Kidney glomerular epithelial cell (primary cell): ENCODE measurements at places on chromosomes 5 and 9.

GRCh38 chr9:126419475-126419874 lies 92.8 kb downstream of the MVB12B start:
- DNase-seq: no peak

GRCh38 chr9:135077497-135078200 lies 9.8 kb upstream of the OLFM1 start:
- DNase-seq: peak; percentile 1

DNA sequence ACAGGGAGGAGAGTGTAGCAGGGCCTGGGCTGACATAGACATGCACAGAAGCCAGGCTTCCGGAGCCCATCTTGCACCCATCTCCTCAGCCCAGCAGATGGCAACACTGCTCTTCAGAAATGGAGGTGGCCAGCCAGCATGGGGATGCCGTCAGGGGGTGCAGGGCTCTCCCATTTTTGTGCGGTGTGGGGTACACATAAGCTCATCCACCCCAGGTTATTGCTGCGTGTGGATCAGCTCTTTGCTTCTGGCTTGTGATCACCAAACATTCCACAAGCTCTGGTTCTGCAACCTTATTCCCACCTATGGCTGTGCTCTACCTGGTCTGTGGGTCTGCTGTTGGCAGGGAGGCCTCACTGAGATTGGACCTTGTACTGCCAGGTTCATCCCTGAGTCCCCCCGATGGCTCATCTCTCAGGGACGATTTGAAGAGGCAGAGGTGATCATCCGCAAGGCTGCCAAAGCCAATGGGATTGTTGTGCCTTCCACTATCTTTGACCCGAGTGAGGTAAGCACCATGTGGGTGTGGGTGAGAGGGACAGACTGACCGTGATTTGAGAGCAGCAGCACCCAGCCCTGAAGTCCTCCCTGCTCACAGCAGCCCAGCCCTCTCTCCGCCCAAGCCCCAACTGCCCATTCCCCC lies 17.3 kb downstream of the SLC22A5 start:
- peak; percentile 77 for DNase-seq

GRCh38 chr5:124701016-124701415 lies 45.4 kb downstream of the ZNF608 start:
- no peak for DNase-seq

DNA sequence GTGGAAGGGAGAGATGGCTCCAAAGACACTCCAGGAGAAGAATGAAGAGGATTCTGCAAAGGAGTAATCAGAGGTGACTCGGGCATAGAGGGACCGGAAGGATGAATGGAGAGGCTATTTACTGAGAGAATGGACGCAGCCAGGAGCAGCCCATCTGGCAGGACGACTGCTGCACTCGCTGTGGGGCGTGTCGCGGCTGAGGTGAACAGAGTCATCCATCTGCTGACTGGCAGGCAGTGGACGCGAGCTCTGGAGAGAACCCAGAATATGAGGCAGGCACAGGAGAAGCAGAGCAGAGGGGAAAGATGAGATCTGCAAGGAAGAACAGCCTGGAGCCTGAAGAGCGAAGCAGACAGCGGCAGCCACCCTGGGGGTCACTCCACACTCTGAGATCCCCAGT lies 16.4 kb downstream of the FGF1 start:
- no peak for DNase-seq

DNA sequence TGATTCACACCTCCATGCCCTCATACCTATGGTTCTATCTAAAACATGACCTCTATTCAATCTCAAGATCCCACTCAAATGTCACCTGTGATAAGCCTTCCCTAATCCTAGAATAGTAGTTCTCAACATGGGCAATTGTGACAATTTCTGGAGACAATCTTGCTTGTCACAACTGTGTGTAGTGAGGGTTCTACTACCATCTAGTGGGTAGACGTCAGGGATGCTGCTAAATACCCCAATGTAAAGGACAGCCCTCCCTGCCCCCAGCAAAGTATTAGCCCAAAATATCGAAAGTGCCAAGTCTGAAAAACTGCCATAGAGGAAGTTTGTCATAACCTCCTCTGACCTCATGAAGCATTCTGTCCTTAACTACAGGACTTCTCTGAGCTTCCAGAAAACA lies 32.0 kb downstream of the TBCA start:
- no peak for DNase-seq

- no peak for DNase-seq
These were observed 22.8 kb upstream of the ANKRD18A start for GRCh38 chr9:38642951-38643814.

- DNase-seq: no peak
These were observed 24.5 kb downstream of the FGD3 start for GRCh38 chr9:92971776-92972175.

DNA sequence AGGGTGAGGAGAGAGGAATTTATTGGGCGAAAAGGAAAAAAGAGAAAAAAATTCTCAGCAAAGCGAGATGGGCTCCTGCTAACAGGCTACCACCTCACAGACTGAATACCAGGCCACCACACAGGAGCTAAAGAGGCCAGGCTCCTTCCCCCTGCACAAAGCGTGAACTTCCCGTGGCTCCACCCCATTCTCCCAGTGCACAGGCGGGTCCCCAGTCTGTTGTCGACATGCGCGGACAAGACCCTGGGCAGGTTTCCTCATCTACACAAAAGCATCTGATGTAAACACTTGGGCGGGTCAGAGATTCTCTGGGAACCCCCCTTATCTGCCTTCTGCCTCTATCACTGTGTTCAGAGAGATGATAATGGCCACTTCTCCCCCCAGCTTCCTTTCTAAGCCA lies 34.2 kb downstream of the IL31RA start:
- DNase-seq: no peak

GRCh38 chr9:34651876-34652601 lies at the start of gene IL11RA:
Gene IL11RA, plus strand, starts transcription at chr9:34652185. Its CDS starts 3,033 bp downstream, at chr9:34655218.
- peak; percentile 60 for DNase-seq

GRCh38 chr9:16446636-16447035 lies 423.8 kb downstream of the BNC2 start:
- DNase-seq: no peak

GRCh38 chr5:67515762-67516161 lies 319.2 kb upstream of the CD180 start:
- no peak for DNase-seq

DNA sequence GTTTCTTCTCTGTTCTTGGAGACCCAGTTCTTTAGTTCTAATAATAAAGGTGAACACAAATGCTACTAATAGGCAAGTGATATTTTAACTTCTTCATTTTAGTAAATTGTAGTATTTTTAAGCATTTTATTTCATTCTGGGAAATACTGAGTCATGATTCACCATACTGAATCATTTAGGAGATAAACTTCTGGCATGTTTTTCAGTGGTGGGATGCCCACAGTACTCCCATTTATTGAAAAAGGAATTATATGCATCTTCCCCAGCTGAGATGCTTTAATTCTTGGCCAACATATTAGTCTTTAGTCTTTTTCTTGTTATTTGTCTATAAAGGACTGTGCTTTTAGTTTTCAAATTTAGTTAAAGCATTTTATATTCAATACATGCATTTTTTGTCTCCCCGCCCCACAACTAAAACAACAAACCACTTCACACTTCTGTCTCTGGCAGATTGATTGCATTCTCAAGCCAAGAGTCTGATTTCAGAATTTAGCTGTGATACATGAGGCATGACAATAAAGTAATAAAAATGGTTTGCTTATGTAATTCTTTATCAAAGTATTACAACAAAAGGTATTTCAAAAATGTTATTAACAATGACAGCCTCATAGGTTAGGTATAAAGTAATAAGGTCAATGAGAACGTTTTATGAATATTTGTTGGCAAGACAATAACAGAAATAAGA lies 125.2 kb upstream of the CDH18 start:
- no peak for DNase-seq

DNA sequence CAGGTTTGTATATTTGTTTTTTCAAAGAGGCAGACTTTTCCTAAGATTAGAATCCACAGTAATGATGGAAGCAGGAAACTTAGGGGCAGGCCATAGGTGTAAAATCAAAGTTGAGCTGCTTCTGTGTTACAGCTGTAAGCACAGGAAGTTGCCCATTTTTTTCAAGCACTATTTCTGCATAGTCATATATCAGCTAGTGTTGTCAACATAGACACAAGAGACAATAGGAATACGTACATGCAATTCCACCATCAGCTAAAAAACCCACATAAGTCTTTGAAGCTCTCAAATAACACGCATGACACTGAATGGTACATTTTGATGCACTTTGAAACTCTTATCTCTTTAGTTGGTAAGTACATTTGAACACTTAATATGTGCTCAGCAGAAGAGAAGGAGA lies 20.2 kb upstream of the SMIM15 start:
- DNase-seq: no peak

DNA sequence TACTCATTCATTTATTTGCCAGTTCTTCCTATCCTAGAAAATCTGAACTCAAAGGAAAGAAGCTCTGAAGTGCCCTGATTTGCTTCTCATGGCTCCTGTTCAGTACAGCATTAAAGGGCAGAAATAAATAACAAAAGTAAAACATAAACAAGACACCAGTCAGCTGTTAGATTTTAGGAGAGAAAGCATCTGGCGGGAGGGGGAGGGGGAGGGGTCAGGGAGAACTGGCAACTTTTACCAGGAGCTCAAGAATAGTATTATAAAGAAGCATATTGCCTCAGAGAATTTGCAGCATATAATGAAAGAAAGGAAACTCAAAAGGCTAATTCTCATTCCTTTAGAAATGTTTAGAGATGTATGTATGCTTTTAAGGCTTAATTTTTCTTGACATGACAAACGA lies 68.1 kb downstream of the SEMA6A start:
- DNase-seq: no peak

- peak; percentile 40 for DNase-seq
These were observed 36.8 kb upstream of the STARD4 start for GRCh38 chr5:111548992-111549649.

- no peak for DNase-seq
These were observed 139.3 kb upstream of the FBXL17 start for GRCh38 chr5:108521011-108521700.

DNA sequence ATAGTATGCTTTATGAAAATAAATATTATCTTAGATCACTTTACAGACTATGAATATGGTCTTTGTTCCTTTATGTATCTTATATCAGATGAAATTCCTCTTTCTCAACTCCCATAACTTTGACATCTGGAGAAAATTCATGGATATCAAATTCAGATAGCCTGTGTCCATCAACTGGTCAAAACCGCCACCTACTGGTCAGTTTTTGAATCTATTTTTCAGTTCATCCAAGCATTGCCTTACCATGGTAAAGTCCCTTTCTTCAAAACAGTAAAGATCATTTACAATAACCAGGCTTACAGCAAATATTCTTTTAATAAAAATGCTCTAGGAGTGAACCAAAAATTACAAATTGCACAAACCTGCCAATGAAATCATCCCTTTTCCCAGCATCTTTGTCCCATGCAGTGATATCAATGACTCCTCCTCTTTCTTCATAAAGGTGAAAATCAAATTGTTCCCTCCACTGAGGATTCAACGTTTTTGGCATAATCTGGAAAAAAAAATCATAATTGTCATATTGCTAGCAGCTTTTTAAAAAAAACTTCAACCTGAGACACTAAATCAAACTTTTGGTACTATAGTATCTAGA lies 290.5 kb downstream of the SLF1 start:
- DNase-seq: no peak

DNA sequence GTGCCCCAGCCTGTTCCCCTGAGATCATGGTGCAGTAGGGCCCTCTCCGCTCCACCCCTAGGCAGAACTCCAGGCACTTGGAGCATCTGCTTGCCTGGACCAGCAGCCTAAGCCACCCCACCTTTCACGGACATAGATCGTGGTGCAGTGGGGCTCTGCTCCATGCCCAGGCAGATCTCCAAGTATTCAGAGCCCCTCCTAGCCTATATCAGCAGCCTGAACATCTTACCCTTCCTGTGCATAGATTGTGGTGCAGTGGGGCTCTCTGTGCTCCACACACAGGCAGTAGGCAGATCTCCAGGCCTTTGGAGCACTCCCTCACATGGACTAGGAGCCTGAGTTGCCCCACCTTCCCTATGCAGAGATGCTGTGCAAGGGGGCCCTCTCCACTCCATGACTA lies 103.0 kb downstream of the GLIS3 start:
- no peak for DNase-seq

DNA sequence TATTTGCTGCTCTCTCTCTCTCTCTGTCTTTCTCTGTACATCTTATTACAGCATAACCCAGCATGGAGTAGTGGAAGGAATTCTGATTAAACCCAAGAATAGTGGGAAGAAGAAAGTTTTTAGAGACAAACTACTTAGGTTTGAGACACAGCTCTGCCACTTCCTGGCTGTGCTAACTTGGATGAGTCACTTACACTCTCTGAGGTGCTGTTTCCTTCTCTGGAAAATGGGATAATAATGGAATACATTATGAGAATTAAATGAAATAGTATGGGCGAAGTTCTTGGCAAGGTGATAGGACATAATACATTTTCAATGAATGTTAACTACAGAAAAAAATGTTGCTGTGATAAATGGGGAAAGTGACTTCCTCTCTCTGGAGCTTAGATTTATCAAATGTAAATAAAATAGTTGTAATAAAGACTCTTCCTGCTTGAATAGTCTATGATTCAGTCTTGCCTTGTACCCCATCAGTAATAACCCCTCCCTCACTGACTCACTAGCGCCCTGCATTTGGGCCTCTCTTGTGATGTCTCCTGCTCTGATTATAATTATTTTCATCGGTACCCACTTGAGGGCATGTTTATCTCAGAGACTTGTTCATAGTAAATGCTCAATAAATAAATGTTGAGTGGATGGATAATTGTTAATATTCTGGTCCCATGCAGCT lies 27.6 kb downstream of the KIF4B start:
- no peak for DNase-seq

- DNase-seq: no peak
These were observed 119.4 kb downstream of the WNK2 start for GRCh38 chr9:93303258-93303771.

GRCh38 chr9:82621447-82621846 lies 441.5 kb downstream of the RASEF start:
- no peak for DNase-seq

GRCh38 chr9:24351973-24352372 lies 193.7 kb downstream of the IZUMO3 start:
- DNase-seq: no peak

DNA sequence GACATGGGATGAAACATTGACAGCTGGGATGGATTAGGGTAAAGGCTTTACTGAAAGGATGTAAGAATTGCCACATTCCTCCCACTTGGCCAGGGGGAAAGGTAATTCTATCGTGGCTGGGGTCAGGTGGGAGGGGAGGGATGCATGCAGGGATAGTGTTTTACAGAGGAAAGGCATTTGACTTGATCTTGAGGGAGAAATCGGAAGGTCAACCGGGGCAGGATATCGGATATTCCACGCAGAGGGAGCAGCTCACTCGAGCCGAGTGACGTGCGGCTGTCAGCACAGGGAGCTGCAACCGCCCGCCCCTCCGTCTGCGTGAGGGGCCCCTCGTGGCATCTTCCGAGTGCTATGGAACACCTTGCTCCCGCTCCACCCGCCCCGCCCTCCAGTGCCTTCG lies 63.4 kb upstream of the ADAMTS2 start:
- DNase-seq: no peak

- no peak for DNase-seq
These were observed 23.9 kb downstream of the PBX3 start for GRCh38 chr9:125771037-125771436.

- DNase-seq: no peak
These were observed 43.1 kb downstream of the ELL2 start for GRCh38 chr5:95918421-95919006.
